ENCODE measurements at places on chromosomes 4 and X. TPM values are rescaled to one million over a fixed set of nuclear protein-coding genes. Genes with fewer than 3 reads are reported as not detected.

DNA sequence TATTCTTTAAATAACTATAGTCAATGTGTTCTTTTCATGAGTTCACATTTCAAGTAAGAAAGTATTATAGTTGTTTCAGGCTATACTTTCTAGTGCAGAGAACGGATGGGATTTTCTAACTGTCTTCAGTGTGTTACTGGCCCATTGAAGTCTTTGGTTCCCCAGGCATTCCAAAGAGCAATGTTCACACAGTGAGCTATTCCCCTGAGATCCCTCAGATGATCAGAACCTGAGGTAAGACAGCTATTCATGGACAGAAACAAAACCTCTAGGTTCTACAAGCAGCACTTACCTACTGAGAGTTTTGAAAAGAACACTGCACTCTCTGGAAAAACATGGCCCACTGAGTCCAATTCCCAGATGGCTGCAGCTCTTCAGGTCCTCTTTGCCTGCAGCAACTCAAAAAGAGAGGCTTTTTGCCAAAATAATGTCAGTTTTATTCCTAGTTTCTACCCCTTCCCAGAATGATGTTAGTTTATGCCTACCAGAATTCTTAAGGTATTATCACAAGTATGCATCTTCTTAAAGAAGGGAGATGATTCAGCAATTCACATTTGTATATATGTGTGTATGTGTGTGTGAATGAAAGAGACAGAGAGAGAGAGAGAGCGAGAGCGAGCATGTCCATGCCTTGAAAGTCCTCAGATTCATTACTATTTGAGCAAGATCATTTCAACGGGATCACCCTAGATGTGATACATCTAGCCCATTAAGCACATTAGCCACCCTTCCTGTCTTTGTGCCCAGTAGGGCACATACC is 146.1 kb downstream of the PDHA2 start:
- DNase-seq = no peak
- H3K27me3 ChIP-seq = no peaks in the 10 kb centered on the region
- no peaks in the 10 kb centered on the region for H3K36me3 ChIP-seq
- no peak overlapping the region for H3K27ac ChIP-seq

- no peaks in the 10 kb centered on the region for H3K27me3 ChIP-seq
- no peak overlapping the region for H3K4me3 ChIP-seq
- H3K27ac ChIP-seq = no peak overlapping the region
These were observed 782.2 kb upstream of the LCORL start for GRCh38 chr4:18803781-18804180.

DNA sequence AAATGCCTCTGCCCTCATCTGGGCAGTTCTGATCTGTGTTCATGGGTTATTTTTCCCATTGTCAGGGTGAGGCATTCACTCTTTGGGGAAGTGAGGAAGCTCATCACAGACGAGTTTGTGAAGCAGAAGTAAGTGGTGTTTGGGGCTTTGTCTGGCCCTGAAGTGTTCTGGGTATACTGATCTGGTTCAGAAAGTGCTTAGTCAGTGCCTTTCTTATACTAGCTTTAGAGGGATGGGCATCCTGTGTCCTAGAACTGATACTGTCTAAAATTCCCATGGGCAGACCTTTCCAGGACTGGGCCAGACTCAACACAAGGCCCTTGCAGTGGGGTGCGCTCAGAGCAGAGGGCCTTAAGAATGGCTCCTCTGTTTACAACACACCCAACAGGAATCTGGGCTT is 6.4 kb downstream of the TRO start:
- no peak overlapping the region for H3K27ac ChIP-seq
- no peaks in the 10 kb centered on the region for H3K27me3 ChIP-seq
- no peak overlapping the region for H3K4me3 ChIP-seq
- DNase-seq = no peak

DNA sequence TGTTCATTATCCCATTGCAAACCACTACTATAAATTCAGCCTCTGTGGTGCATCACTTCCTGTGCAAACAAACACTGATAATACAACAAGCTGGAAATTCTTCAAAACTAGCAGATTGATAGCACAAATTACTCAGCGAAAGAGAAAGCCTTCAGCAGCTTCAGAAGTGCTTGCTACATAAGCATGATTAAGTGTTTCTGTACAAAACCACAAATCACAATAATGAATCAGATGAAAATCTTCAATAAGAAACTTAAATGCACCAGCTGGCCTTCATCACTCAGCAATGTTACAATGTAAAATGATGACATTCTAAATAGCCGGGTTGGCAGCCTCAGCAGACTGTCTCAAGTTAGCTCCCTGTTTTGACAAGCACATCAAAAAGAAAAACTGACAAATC is 262.2 kb downstream of the SPOCK3 start:
- H3K36me3 ChIP-seq = no peaks in the 10 kb centered on the region
- H3K27me3 ChIP-seq = no peaks in the 10 kb centered on the region
- no peaks in the 10 kb centered on the region for H3K4me1 ChIP-seq
- no peak overlapping the region for H3K4me3 ChIP-seq
- no peak for DNase-seq

- H3K27ac ChIP-seq = no peak overlapping the region
- DNase-seq = no peak
- no peaks in the 10 kb centered on the region for H3K4me1 ChIP-seq
- H3K27me3 ChIP-seq = no peaks in the 10 kb centered on the region
These were observed 36.6 kb downstream of the HELT start for GRCh38 chr4:185054886-185055285.

GRCh38 chr4:88616275-88617150 is 24.2 kb downstream of the HERC3 start:
- peaks cover 56% of the 10 kb centered on the region for H3K4me1 ChIP-seq
- H3K4me3 ChIP-seq = no peak overlapping the region

DNA sequence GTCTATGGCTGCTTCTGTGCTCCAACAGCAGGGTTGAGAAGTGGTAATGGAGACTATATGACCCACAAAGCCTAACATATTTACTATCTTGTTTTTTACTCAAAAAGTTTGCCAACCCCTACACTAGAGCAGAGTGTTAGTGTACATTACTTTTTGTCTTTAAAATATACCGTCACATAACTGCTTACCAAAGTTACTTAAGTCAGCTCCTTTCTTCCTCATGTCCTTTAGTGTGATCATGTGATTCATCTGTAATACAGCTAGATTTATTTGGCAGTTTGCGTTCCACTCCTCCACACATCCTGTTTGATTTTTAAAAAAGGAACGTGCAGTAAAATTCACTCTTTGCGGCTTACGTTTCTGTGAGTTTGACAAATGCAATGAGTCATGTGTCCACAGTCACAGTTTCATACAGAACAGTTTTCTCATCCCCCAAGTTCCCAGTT is 162.4 kb upstream of the GPRIN3 start:
- H3K27ac ChIP-seq = peak overlapping the region; percentile 39
- H3K4me3 ChIP-seq = no peak overlapping the region
- DNase-seq = no peak
- H3K4me1 ChIP-seq = peaks cover 17% of the 10 kb centered on the region

GRCh38 chr4:7581477-7581876 is 146.7 kb upstream of the PSAPL1 start:
- no peaks in the 10 kb centered on the region for H3K27me3 ChIP-seq
- no peaks in the 10 kb centered on the region for H3K4me1 ChIP-seq
- H3K4me3 ChIP-seq = no peak overlapping the region
- no peaks in the 10 kb centered on the region for H3K36me3 ChIP-seq
- no peak for DNase-seq
- no peak overlapping the region for H3K27ac ChIP-seq

GRCh38 chrX:140389331-140389730 is 115.5 kb downstream of the SOX3 start:
- no peaks in the 10 kb centered on the region for H3K36me3 ChIP-seq
- no peaks in the 10 kb centered on the region for H3K27me3 ChIP-seq
- no peak overlapping the region for H3K4me3 ChIP-seq
- no peaks in the 10 kb centered on the region for H3K4me1 ChIP-seq
- DNase-seq = no peak

GRCh38 chr4:69214716-69215115 is at the start of gene UGT2B11:
Gene UGT2B11, minus strand, starts transcription at chr4:69214748. Its CDS starts 26 bp downstream, at chr4:69214722.
- no peak within 1 kb of the TSS for H3K4me3 ChIP-seq
- no peak for DNase-seq
- no peak within 1 kb of the TSS for H3K27ac ChIP-seq
- H3K4me1 ChIP-seq = no peaks in the 10 kb centered on the region
- no peaks in the 10 kb centered on the region for H3K36me3 ChIP-seq

DNA sequence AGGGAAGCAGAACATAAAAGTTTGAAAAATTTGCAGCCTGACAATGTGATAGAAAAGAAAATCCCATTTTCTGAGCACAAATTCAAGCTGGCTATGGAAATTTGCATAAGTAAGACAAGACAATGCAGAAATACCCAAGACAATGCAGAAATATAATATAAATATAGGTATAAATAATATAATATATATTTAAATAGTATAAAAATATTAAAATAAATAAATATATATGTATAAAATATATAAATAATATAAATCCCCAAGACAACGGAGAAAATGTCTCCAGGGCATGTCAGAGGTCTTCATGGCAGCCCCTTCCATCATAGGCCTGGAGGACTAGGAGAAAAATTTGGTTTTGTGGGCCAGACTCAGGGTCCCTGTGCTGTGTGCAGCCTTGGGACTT is 125.0 kb upstream of the AADAT start:
- H3K4me1 ChIP-seq = no peaks in the 10 kb centered on the region

GRCh38 chrX:70988425-70988824 is 57.5 kb upstream of the SLC7A3 start:
- H3K36me3 ChIP-seq = no peaks in the 10 kb centered on the region
- DNase-seq = no peak

GRCh38 chr4:40486534-40486933 is 143.1 kb downstream of the RBM47 start:
- H3K4me1 ChIP-seq = no peaks in the 10 kb centered on the region
- H3K27ac ChIP-seq = no peak overlapping the region
- no peaks in the 10 kb centered on the region for H3K27me3 ChIP-seq
- no peak overlapping the region for H3K4me3 ChIP-seq

GRCh38 chr4:39548425-39549067 is 21.3 kb upstream of the UGDH start:
- no peak overlapping the region for H3K4me3 ChIP-seq
- peaks cover 26% of the 10 kb centered on the region for H3K36me3 ChIP-seq
- no peaks in the 10 kb centered on the region for H3K4me1 ChIP-seq
- H3K27me3 ChIP-seq = no peaks in the 10 kb centered on the region

- no peaks in the 10 kb centered on the region for H3K27me3 ChIP-seq
- H3K27ac ChIP-seq = no peak overlapping the region
- no peaks in the 10 kb centered on the region for H3K4me1 ChIP-seq
- H3K36me3 ChIP-seq = no peaks in the 10 kb centered on the region
These were observed 6.5 kb downstream of the SMIM9 start for GRCh38 chrX:154828016-154828408.

GRCh38 chrX:46317163-46317562 is 228.1 kb downstream of the ZNF674 start:
- no peaks in the 10 kb centered on the region for H3K36me3 ChIP-seq
- H3K27me3 ChIP-seq = no peaks in the 10 kb centered on the region
- H3K27ac ChIP-seq = no peak overlapping the region
- no peak overlapping the region for H3K4me3 ChIP-seq
- DNase-seq = no peak

GRCh38 chr4:22764183-22764582 is 71.4 kb downstream of the GBA3 start:
- DNase-seq = no peak
- H3K4me3 ChIP-seq = no peak overlapping the region
- no peak overlapping the region for H3K27ac ChIP-seq
- H3K36me3 ChIP-seq = no peaks in the 10 kb centered on the region

DNA sequence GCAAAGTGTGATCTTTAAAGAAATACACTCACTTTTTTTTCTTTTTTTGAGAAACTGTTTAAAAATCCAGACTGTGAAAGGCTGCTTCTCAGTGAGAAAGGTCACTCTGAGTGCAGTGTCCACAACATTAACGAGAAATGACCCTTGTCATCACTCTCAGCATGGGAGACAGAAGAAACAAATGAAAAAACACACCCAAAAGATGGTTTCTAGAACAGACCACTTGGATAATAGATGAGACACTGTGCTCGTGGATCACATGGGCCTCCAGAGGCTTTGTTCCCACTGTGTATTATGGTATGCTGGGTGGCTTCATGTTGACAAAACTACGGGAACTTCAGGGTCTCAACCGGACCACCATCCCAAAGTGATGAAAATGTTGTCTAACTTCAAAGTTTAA is 64.9 kb downstream of the NEUROG2 start:
- no peaks in the 10 kb centered on the region for H3K36me3 ChIP-seq
- no peak overlapping the region for H3K4me3 ChIP-seq
- DNase-seq = no peak
- H3K27me3 ChIP-seq = no peaks in the 10 kb centered on the region
- H3K4me1 ChIP-seq = no peaks in the 10 kb centered on the region

DNA sequence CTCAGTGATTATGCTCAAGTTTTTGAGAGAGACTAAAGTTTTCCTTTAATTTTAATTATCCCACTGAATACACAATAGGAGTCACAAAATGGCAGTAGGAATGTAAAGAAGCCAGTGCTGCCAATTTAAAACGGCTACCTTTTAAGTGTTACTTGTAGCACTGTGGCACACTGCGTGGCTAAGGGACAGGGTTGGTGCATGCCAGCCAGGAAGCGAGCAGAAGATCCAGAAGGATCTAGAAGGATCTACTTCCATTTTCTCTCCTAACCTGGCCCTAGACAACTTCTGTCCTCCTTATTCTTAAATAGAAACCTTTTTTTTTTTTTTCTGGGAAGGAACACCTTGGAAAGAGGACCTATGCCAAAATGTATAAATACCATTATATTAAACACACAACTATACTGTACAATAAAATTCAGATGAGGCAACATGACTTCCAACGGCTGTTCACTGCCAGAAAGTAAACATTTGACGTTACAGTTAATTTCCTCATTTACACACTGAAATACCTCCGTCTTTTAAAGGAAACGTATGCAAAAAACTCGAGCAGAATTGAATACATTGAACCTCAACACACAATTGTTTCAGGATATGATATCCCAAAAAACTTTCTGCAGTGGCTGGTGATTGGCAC is 2.7 kb downstream of the USP26 start:
- no peak overlapping the region for H3K4me3 ChIP-seq
- H3K36me3 ChIP-seq = no peaks in the 10 kb centered on the region
- H3K4me1 ChIP-seq = no peaks in the 10 kb centered on the region
- no peaks in the 10 kb centered on the region for H3K27me3 ChIP-seq

DNA sequence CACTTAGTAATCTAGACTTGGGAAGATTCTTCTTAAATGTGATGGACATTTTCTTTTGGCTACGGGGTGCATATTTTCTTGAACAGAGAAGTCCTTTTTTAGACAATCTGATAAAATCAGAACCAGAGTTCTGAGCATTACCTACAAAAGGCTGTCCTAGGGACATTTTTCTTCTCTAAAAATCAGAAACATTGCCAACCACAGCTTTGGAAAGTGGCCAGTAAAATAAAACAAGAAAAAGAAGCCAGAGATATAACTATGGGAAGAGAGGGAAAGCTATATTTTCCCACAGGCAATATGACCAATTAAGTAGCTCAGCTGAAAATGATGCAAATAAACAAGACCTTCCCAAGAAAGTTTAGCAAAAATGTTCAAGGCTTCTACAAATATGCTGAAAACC is 55.9 kb downstream of the MXRA5 start:
- H3K27me3 ChIP-seq = no peaks in the 10 kb centered on the region
- H3K27ac ChIP-seq = no peak overlapping the region
- H3K4me3 ChIP-seq = no peak overlapping the region
- H3K4me1 ChIP-seq = no peaks in the 10 kb centered on the region
- no peak for DNase-seq
- H3K36me3 ChIP-seq = no peaks in the 10 kb centered on the region

ACOX3 gene
- total RNA-seq = 51.0 TPM

HSFX2 gene
- not detected for total RNA-seq

FHDC1 gene
- total RNA-seq = 0.81 TPM

CLNK gene
- not detected for total RNA-seq

TRPC3 gene
- total RNA-seq = 0.33 TPM

ZAR1 gene
- total RNA-seq = not detected

MED14 gene
- total RNA-seq = 51.6 TPM

GYPB gene
- total RNA-seq = not detected

CYLC1 gene
- not detected for total RNA-seq

ZNF718 gene
- total RNA-seq = 7.7 TPM

USP17L24 gene
- not detected for total RNA-seq

MRFAP1L1 gene
- total RNA-seq = 53.5 TPM

MAGEA11 gene
- not detected for total RNA-seq

PIR gene
- 22.1 TPM for total RNA-seq
